ENCODE measurements at places on chromosomes 5 and 9.

GRCh38 chr5:61461926-61462325, 129.9 kb downstream of the ZSWIM6 start:
- no peak for DNase-seq

- no peak for DNase-seq
Observed at GRCh38 chr5:87754009-87754757, 341.5 kb upstream of the CCNH start.

DNA sequence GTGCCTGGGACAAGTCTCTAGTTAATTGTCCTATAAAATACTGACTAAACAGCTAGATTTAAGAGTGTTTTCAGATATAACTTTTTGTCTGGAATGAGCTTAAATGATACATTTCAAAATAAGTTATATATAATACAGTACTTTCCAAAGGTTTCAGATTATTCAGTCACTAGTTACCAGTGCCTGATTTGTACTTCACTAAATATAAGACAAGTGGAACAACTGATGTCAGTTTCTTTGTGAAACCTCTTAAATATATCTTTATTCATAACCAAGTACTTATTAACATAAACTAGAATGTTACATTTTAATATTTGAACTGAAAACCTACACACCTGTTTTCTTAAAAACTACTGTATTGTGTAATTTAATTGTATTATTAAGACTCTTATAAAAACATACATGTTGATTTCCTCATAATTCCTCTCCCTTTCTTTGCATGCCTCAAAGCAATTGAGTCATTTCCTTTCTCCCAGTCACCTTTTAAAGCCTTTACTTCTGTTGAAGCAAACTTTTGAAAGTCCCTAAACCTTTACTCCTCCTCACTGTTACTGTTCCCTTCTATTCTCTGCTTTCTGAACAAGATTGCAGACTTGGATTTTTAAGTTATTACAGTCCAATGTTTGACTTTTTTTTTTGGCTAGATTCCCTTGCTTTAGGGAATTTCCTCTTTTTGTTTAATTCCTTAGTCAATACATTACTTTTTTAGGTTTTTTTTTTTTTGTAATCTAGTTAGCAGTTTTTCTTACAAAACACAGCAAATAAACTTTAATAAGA, 8.7 kb upstream of the SEMA6A start:
- no peak for DNase-seq

GRCh38 chr5:165617491-165617890, 2112.1 kb downstream of the MAT2B start:
- no peak for DNase-seq

- DNase-seq: no peak
Observed at GRCh38 chr5:158796812-158797497, 302.8 kb downstream of the EBF1 start.

- DNase-seq: no peak
Observed at GRCh38 chr5:173706700-173707099, 90.2 kb upstream of the BOD1 start.

GRCh38 chr5:78811121-78811817, 162.7 kb upstream of the LHFPL2 start:
- no peak for DNase-seq

DNA sequence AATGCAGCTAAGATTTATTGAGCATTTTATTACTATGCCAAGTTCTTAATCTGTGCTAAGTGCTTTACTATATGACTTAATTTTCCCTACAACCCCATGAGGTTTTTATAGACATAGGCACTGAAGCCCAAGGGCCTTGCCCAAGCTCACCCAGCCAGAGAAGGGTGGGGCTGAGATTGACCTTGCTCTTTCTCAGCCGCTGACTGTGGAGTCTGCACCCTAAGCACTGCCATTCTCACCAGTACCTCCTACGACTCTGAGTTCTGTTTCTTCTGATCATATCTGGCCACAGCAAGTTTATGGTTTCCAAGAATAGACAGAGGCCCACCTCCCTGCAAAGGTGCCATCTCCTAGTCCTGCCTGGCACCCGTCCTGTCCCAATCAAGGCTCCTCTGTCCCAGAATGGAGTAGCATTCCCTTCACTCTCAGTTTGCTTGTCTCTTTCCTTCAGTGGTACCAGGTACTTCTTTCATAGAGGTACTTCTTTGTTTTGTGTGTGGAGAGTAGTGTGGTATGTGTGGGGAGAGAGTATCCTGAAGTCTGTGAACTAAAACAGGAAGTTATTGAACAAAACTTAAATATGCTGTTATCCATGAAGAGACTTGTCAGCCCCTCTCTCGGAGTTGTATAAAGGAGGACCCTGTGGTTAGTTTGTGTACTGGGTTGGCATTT, 42.6 kb downstream of the CSF1R start:
- DNase-seq: no peak

All from stimulated activated CD4-positive, alpha-beta T cell treated with anti-CD3 and anti-CD28 coated beads, TNF-alpha, amount 100 ng/mL, for 48 hours (primary cell).